Lower leg skin (tissue), 4 donors: ENCODE measurements at places on chromosomes 4 and X.

DNA sequence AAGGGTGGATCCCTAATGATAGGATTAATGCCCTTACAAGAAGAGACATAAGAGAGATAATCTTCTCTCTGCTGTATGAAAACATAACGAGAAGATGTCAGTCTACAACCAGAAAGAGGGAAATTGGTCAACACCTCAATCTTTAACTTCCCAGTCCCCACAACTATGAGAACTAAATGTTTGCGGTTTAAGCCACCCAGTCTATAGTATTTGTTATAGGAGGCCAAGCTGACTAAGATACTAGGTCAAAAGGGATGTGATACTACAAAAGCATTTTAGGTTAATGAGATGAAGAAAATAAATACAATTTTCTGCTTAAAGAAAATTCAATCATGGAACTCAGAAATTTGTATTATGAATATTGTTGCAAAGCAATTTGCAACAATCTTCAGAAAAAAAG is 55.4 kb upstream of the LHFPL1 start:
- DNase-seq: no peak

DNA sequence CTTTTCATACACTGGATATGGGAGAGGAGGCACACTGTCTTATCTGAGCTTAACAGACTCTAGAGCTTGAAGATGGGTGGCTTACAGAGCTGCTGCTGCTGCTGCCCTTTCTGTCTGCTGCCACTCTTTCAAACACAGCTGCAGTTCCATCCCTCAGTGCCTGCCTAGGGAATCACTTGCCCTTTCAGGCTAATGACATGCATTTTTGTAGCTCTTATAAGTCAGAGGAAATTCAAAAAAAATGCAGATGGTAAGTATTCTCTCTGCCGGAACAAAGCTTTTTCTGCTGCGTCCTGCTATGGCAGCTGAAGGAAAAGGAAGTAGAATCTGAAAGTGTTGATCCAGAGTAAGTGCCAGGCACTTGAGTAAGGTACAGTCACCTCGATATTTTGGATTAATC is 460.4 kb upstream of the DIAPH2 start:
- DNase-seq: no peak

DNA sequence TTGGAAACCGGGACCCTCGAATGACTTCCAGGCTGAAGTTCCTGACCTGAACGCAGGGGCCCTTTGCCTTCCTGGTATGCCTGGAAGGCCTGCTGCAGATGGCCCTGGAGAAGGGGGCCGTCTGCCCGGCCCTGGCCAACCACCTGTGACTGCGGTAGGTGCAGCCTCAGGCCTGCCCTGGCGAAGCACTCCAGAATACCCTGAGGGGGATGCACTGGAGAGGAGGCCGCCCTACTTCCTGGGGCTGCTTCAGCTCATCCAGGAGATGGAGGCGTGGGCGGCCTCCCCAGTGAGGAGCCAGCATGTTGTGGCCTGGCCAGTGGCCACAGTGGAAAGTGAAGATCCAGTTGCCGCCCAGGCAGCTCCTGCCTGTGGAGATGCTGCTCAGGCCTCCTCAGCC is 26.4 kb upstream of the PNMA3 start:
- no peak for DNase-seq

GRCh38 chrX:124455966-124456365 is 109.6 kb downstream of the SH2D1A start:
- DNase-seq: no peak

DNA sequence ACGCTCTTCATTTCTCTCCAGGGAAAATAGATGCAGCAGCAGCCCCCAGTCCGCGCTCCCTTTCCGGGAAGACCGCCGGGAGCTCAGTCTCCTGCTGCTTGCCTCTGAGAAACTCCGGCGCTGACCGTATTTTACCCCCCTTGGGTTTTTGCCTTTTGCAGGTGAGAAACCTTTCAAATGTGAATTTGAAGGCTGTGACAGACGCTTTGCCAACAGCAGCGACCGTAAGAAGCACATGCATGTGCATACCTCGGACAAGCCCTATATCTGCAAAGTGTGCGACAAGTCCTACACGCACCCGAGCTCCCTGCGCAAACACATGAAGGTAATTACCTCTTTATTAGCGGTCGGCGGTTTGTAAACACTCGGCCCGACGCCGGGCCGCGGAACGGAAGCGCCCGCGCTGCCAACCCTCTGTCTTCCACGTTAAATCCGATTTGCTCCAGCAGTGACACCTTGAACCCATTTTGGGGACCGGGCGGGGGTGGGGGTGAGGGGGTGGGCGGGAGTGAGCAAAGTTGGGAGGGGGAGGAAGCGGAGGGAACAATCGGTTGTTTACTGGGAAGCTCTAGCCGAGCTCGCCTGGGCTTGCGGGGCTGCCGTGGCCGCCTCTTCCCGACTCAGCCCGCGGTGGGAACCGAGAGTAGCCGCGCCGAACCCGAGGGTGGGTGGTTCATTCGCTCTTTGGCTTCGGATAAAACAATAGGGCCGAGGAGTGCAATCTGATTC is 3.0 kb downstream of the ZIC3 start:
- DNase-seq: no peak

- no peak for DNase-seq
Measured at GRCh38 chrX:31320740-31321139, 248.9 kb upstream of the FTHL17 start.

DNA sequence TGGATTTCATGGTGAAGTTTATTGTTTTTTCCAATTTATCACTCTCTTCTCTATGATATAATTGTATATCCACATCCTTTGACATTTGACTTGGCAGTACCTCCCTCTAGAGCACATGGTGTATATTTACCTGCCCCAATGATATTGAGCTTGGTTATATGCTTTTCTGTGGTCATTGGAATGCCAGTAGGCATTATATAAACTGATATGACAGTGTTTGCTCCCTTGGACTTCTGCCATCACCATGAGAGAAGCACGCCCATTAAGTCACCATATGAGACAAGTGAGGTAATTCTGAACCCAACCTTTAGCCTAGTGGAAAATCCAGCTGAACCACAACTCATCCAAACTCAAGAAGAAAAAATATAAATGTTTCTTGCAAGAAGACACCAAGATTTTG is 2761.5 kb downstream of the ARAP2 start:
- no peak for DNase-seq
